Mesenchymal stem cell (in vitro differentiated cells and primary cell): ENCODE measurements at places on chromosomes 2 and 18.

DNA sequence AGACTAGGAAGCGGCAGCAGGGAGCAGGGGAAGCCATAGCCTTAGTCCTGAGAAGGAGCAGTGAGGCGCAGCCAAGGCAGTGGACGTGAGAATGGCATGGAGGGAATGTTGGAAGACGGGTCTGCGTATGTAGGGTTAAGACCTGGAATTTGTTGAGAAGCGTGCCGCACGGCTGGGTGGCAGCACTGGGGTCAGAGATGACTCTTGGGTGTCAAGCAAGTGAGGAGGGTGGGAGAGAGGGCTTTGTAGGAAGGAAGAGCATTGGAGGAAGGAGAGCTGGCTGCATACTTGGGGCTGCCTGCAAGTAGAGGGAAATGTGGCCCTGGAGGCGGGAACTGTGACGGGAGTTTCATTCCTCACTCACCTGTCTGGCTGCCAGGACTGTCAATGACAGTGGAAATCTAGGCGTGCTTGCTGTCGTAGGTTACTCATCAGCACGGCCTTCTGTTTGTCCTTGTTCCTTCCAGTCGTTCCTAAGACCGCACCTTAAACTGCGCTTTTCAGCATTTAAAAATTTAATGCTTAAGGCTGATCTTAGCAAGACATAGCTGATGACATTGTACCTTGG is 108.0 kb downstream of the ITGB1BP1 start:
- H3K36me3 ChIP-seq = peaks cover 17% of the 10 kb centered on the region
- peaks cover 30% of the 10 kb centered on the region for H3K4me1 ChIP-seq
- H3K4me3 ChIP-seq = no peak overlapping the region
- H3K27me3 ChIP-seq = no peaks in the 10 kb centered on the region
- DNase-seq = no peak

- H3K4me1 ChIP-seq = peaks cover 14% of the 10 kb centered on the region
- H3K27me3 ChIP-seq = no peaks in the 10 kb centered on the region
- no peak overlapping the region for H3K4me3 ChIP-seq
- DNase-seq = no peak
Measured at GRCh38 chr2:101121174-101121573, 30.0 kb downstream of the TBC1D8 start.

GRCh38 chr18:35050705-35051195 is 9.5 kb downstream of the MAPRE2 start:
- DNase-seq = peak; percentile 38
- no peak overlapping the region for H3K27ac ChIP-seq
- peaks cover 2% of the 10 kb centered on the region for H3K4me1 ChIP-seq
- H3K4me3 ChIP-seq = peak overlapping the region; percentile 34

DNA sequence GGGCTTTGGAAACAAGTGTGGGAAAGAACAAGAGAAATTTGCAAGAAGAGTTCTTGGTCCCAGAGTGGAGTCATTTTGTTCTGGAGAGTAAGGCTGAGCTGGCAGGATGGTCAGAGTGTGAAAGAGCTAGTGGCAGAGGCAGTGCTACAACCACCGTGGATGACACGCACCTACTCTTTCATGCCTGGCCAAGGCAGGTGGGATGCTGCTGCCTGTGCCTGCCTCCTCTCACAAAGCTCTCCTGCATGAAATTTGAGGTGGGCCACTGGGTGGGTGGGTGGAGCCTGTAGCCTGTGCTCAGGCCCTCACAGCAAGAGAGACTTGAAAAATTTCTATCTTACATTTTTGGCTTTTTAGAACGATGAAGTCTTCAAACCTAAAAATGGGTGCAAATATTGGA is 9.4 kb upstream of the INO80C start:
- no peaks in the 10 kb centered on the region for H3K27me3 ChIP-seq
- H3K27ac ChIP-seq = no peak overlapping the region
- H3K36me3 ChIP-seq = no peaks in the 10 kb centered on the region
- DNase-seq = no peak
